Central memory CD4-positive, alpha-beta T cell (primary cell): ENCODE measurements at places on chromosomes 7 and 10.

GRCh38 chr10:26770069-26770468 is 72.6 kb downstream of the PDSS1 start:
- DNase-seq: no peak

GRCh38 chr10:87865241-87865881 is 1.9 kb downstream of the PTEN start:
- no peak for DNase-seq

GRCh38 chr7:9505516-9505915 is 1072.1 kb downstream of the NXPH1 start:
- no peak for DNase-seq

- DNase-seq: no peak
Observed at GRCh38 chr10:1643908-1644179, 93.5 kb downstream of the ADARB2 start.

GRCh38 chr10:70550459-70550858 is 52.1 kb downstream of the PRF1 start:
- DNase-seq: no peak

GRCh38 chr7:114777288-114777687 is 144.6 kb upstream of the MDFIC start:
- DNase-seq: no peak

- no peak for DNase-seq
Observed at GRCh38 chr7:158569858-158570323, 17.7 kb downstream of the PTPRN2 start.

GRCh38 chr10:7374795-7375194 is 36.0 kb downstream of the SFMBT2 start:
- DNase-seq: no peak

DNA sequence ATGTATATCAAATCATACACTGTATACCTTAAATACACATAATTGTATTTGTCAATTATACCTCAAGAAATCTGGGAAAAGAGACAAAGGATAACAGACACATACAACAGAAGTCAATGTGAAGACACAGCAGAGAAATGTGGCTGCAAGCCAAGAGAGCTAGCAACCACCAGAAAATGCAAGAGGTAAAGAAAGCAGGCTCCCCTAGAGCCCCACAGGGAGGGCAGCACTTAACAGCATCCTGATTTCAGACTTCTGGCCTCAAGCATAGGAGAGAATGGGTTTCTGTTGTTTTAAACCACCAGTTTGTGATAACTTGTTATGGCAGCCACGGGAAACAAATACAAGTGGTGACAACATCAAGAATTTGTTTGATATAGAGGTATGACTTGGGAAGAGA is 1197.2 kb downstream of the SORCS1 start:
- DNase-seq: no peak

- DNase-seq: no peak
Observed at GRCh38 chr10:102735065-102735562, 8.6 kb upstream of the WBP1L start.

DNA sequence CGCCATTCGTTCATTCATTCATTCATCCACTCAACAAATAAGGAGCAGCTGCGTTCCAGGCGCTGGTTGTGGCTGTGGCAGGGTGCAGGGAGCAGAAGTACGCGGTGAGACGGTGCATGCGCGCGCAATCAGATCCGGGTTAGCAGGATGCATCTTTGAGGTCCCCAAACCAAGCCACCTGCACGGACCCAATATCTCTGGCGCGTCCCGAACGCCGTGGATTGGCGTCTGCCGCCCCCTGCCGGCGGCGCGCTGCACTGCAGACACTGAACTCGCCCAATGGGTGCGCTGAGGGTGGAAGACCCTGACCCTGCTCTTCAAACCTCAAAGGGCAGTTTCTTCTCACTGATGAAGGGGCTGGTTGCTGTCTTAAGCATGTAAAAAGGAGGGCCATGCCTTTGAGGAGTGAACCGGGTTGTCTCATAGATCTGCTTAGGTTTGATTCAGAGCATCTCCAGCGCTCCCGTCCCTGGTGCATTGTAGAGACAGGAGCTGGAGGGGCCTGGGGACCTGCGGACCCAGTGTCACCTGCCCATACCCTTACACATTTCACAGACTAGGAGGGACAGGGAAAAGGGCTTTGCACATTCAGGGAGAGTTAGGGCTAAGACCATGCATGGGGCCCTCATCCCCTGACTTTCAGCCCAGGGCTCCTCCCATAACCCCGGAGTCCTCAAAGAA is 102.5 kb downstream of the RAMP3 start:
- peak; percentile 54 for DNase-seq

DNA sequence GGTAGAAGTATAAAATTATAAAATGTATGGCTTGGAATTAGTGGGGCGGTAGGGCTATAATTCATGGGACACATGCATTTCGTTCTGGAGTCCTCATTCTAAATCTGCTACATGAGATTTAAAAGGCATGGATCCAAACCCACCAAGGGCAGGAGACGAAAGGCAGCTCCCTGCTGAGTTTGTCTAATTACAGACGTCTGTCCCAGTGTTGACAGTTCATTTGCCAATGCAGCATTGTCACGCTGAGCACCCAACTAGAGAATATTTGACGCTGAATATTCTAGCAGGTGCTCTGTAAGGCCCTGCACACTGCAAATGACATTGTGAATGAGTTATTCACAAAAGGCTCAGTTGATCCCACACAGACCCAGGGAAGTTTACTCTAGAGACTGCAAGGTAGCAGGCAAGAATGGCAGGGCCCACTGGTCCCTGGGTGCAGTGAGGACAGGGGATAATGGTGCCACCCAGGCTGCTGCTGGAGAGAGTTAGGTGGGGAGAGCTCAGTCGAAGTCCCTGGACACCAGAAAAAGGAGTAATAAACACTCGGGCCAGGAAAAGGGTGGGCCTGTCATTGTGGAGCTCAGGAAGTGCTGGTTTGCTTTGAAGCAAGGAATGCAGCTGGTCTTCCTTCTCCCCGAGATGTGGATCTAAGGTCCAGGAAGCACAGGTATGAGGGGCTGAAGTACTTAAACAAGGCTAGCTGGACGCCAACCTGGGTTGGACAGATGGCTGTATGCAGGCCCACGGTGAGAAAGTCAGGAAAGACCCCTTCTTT is 75.0 kb upstream of the JCAD start:
- no peak for DNase-seq

DNA sequence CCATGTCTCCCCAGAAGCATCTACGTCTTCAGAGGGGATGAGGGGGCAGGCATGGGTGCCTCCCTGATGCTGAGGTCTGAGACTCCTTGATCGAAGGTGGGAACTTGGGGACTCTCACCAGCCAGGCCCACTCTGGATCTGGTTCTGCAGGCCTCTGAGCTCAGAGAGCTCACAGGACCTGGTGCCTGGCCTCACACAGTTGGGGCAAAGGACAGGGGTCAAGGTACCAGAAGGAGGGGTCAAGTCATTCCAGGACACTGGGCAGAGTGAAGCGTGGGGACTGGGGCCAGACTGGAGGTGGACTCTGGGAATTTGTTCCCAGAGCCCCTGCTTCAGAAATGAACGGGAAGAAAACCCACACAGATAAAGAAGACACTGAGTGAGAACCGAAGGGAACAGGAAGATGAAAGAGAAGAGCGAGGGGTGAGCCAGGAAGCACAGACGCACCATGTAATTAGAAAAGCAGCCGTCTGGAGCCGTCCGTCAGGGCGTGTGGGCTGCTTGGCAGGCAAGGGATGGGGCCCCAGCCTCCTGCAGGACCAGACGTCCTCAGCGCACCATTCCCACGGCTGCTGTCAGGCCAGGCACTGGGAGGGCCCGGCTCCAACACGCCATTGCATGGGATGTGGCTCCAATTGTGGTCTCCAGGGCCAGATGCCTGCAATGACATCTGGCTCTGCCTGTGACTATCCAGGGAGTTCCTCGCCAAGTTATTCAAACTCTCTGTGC is 47.7 kb downstream of the ZCCHC24 start:
- DNase-seq: no peak

DNA sequence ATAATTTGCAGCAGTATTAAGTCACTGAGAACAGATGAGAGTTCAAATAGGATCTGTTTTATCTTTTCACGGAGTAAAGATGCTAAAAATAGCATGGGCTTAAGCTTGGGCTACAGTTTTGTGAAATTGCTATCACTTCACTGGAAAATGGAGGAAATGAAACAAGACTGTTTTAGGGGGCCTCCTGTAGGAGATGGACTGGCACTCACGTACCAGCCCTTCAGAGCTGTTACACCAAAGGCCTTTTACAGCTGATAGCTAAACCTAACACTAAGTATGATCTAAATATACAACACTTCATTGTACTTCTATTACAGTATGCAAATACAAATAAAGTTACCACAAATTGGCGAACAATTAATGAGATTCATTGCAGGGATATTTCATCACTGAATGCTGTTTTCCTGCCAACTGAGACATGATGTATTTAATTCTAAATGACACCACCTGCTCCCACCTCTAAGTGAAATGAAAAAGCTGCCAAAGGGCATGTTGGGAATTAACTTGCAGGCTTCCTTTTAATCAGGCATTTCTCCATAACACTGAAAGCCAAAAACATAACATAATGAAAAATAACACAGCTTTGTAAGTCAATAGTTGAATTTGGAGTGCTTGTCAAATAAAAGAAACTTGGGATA is 304.5 kb upstream of the LRRN3 start:
- no peak for DNase-seq

DNA sequence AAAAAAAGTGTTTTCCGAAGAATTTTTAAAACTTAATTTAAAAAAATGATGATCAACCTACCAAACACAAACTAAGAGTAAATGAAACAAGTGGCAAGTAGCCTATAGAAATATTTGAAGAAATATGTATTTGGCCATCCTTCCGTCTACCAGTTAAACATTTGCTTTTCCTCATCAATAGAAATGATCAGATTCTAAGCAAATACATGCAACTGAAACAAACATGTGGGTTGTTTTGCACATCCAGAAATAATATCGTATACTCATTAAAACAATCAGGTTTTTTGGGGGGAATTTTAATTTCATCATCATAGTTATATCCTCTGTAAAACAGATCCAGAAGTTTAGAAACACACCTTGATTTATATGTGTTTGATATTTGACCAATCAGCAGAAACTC is 1011.7 kb downstream of the GATA3 start:
- no peak for DNase-seq

GRCh38 chr10:110421512-110422138 is 76.1 kb upstream of the DUSP5 start:
- DNase-seq: no peak

DNA sequence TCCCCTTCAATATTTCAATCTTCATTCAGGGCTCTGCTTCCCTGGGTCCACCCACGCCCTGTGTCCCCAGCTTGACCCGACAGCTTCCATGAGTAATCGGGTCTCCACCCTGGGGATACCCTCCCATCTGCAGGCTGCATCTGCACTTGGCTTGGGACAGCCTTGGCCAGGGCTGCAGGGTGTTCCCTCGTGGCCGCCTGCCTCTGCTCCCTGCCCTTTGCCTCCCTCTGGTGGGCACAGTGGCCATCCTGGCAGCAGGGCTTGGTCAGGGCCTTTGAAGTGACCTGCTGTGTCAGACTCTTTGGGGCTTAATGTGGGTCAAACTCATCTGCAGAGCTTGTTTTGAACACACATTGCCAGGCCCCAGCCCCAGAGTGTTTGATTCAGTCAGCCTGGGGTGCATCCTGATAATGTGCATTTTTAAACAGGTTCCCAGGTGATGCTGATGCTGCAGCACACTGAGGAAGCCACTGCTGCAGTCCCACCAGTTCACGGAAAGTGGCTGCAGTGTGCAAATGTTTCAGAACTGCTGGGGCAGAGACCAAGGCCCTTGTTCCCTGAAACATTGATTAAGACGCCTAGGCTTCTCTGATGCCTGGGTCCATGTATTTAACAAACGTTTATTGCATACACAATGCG is 80.7 kb upstream of the SEC61G start:
- no peak for DNase-seq

DNA sequence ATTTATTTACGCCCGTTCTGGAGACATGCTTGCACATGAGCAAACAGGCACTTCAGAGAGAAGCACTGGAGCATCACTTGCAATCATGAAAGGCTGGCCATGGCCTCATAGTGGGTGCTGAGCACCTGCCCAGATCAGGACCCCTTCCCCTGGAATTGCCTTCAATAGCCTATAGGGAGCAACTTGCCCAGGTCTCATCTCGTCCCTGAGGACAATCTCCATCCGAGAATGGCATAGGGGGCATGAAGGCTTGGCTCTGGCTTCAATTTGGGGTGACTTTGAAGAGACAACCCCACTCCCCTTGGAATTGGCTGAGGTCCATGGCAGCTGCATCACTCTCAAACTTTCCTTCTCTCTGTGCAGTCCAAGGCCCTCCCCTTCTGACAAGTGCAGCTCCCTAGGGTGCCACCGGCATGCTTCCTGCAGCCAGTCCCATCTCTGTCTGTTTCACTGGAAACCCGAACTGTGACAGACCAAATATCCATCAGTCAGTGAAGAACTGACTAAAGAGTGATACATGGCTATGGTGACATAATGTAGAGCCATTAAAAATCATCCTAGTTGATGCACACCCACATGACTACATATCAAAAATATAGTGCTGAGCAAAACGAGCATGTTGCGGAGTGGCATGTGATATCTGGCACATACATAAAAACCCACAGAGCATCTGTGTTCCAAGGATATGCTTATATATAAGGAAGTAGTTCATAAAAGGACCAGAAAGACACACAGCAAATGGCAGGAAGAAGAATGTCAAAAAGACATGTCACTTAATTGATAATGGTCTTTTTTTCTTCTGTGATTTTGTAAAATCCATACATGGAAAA is 12.4 kb downstream of the GDF2 start:
- DNase-seq: no peak

- no peak for DNase-seq
Observed at GRCh38 chr10:61330669-61331068, 122.5 kb downstream of the TMEM26 start.

DNA sequence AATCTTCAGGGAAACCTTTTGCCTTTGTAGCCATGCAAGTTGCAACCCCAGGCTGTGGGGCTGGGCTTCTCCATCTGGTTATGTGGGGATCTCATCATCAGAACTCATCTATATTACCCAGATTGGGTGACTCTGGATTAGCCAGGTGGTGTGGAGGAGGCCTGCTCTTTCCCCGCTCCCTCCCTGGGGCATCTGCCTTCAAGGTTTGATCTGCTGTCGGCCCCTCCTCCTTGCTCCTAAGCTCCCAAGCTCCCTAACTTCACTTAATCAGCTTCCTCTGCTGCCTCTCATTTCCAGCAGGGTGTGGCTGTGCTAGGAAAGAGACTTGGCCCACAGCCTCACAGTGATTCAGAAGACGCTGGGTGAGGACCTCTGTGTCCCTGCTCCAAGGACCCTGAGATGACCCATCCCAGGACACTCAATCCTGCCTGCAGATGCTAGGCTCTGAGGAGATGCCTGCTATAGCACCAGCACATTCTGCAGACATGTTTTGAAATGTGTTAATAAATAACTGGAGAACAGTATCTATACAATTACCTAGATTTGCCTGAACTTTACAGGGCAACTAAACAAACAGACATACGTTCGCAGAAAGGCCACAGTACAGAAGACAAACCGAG is 392.1 kb upstream of the PODXL start:
- no peak for DNase-seq

DNA sequence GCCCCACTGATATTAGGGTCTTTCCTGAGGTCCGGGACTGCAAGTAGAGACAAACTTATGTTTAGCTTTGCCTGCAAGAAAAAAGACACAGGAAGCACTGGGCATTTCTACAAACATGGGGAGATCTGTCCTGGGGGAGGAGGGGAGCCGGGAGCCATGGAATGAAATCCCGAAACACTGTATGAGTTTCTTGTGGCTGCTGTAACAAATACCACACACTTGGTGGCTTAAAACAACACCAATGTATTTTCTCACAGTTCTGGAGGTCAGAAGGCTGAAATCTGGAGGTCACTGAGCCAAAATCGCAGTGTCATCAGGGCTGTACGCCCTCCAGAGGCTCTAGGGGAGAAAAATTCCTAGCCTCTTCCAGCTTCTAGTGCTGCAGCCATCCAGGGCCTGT is 114.0 kb upstream of the CHST15 start:
- no peak for DNase-seq
